ENCODE measurements at places on chromosomes 7 and 10.

GRCh38 chr10:45428611-45429510, 54.8 kb downstream of the ALOX5 start:
- no peak for DNase-seq

DNA sequence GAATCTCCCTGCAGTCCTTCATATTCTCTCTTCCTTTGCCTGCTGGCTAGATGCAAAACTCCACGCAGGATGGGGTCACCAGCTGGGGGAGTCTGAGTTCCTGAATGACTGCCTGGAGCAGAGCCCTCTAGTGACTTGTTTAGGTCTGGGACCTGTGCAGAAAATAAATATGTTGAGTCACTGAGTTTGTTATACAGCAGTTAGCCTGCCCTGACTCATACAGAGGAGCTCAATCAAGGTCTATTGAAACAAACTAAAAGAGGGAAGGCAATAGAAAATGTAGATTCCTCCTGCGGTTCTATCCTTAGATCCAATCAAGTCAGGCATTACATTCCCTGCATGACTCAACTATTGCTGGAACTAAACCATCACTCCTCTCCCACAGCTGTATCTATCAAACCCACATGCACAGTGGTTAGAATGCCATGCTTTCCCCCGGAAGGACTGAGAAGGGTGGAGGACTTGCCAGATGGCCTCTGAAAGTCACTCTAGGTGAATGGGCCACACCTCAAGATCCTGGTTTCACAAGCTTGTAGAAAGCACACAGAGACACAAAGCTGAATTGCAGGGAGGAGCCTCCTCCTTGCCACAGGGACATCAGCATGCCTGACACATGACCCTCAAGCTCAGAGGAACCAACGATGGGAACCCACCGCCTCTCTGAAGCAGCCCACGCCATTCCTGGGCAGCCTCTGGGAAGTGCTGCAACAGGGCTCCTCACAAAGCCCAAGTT, 73.9 kb downstream of the SH3PXD2A start:
- DNase-seq: no peak

DNA sequence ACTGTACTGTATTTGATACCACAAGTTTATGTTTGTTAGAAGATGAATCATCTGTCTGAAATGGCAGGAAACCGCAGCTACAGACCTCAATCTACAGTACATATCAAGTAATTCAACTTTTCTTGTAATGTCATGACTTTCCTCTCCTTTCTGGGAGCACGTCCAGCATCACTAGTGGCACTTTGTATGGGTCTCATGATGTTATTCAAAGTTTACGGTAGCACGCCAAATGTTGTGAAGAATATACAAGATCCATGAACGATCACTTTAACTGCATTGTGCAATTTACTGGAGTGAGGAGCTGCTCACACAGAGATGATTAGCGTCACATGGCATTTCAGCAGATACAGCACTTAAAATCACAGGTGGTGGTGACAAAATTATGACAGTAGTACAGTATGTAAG, 257.8 kb upstream of the GNAI1 start:
- no peak for DNase-seq

GRCh38 chr7:2644562-2645273, 12.9 kb downstream of the TTYH3 start:
- DNase-seq: no peak

- peak; percentile 20 for DNase-seq
Measured at GRCh38 chr7:75639071-75639885, 99.5 kb downstream of the HIP1 start.

DNA sequence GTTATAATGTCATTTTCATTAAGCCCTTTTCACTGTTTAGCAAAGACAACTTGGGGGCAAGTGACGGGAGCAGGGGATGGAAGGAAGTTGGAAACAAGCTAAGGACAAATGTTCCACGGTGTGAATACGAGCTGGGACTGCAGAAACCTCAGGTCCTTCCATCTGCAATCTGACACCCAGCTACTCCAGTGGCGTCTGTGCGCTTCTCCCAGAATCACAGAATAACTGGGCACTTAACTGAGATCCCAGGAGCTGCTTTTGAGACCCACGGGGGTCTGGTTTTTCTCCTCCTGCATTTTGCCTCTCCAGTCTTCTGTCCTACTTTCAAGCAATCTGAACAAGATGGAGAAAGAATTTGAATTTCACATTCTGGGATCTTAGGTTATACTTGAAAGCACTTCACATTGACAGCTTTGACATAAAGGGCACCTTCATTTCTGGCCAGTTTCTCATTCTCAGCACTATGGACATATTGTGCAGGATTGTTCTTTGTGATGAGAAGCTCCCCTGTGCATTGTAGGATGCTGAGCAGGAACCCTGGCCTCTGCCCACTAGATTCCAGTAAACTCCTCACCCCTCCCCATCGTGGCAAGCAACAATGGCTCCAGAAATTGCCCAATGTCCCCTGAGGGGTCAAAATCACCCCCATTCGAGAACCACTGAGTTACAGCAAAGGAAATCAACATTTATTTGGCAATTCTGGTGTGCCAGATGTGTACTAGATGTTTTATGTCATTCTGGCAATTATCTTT, 194.1 kb downstream of the CACNB2 start:
- no peak for DNase-seq

DNA sequence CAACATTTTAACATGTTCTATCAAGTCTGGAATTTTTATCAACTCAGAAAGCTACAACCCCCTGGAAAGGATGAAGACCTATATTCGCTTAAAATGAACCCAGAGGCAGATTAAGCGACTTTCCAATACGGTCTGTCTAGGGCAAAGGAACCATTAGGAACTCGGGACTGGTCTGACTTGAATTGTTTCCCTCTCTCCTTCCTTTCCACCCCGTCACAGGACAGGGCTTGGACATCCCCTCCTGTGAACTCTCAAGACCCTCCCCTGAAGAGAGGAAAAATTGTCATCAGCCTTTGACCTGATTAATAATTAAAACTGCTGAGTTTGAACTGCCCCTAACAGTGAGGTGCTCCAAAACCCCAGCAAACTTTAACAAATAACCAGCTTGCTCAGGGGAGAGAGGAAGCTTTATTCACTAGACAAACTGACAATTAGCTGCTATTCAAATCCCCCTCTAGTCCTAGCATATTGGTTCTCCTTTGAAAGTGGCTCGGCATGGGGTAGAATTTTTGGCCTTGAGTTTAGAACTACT, 22.6 kb upstream of the SLF2 start:
- DNase-seq: no peak
